ENCODE measurements at places on chromosomes 12 and 14. TPM values are rescaled to one million over a fixed set of nuclear protein-coding genes. Genes with fewer than 3 reads are reported as not detected.

- no peak for DNase-seq
Measured at GRCh38 chr12:60872850-60873713, 1277.3 kb downstream of the SLC16A7 start.

DNA sequence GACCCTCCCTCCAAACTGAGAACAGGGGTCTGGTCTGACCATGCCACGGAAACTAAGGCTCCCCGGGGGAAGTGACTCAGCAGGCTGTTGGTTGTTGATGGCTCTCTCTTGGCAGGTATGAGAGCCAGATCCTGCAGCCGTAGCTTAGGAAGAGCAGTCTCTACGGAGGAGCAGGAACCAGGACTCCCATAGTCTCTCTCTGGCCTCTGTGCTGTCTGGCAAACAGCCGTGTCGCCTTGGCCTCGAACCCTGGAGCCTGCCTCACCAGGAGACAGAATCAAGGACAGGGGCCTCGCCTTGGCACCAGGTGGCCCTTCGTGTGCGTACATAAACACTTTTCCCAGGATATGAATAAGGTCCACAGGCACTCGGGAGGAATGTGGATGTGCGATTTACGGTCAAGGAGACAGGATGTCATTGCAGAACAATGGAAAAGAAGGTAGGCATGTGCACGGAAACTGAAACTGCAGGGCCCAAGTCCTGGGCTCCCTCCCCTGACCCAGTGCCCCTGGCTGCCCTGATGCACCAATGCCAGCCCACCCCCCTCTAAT lies 7.9 kb downstream of the VWF start:
- peak; percentile 45 for DNase-seq

GRCh38 chr12:108801736-108802100 lies 55.7 kb downstream of the SSH1 start:
- no peak for DNase-seq

DNA sequence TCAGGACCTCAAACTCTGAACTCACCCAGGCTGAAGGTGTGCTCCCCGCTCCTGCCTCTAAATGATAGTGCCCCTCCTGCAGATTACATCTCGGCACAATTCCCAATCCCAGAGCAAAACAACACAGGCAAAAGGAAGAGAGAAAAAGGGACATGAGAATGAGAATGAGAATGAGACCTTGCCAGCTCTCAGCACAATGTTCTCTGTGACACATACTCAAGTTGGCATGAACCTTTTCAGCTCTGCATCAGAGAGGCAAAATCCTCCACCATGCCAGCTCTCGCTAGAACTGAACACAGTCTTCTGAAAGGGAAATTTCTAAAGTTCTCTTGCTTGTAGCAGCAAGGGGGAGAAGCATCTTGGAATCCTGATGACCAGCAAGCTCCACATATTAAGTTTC lies 84.6 kb downstream of the KSR2 start:
- no peak for DNase-seq

The LALBA gene
- not detected for total RNA-seq

GRCh38 chr14:99481745-99482099 lies 513 bp downstream of the CCNK start:
- no peak for DNase-seq

DNA sequence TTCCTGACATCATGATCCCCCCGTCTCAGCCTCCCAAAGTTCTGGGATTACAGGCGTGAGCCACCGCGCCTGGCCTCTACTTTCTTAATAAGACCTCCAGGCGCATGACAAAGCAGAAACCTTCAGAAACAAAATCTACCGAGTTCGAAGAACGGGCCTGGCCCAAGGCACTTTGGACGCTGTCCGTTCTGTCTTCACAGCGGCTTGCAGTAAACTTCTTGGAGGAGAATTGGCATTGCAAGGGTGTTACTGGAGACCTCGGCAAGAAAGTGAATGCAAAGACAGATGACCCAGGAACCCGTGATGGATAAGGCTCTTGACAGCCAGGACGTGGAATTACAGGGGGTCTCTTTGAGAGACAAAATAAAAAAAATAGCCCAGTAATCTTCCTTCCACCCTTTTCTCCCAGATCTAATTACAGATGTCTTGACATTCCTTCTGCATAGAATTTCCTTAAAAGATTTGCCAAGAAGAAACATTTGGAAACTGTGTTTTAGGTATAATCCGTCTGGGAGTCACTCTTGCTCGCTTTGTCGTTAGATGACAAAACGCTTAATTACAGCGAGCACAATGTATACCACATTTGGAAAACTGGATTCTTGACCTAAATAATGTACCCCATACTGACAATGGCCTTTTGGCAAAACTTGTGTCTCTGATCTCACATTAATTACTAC lies 83.2 kb upstream of the TBX3 start:
- no peak for DNase-seq

Data from left lobe of liver (tissue), 2 donors.